ENCODE measurements at places on chromosomes 6 and 20.

GRCh38 chr20:1941226-1941625 is 46.0 kb downstream of the SIRPA start:
- peak; percentile 76 for DNase-seq

- DNase-seq = no peak
Observed at GRCh38 chr6:165961233-165961632, 206.4 kb downstream of the TBXT start.

DNA sequence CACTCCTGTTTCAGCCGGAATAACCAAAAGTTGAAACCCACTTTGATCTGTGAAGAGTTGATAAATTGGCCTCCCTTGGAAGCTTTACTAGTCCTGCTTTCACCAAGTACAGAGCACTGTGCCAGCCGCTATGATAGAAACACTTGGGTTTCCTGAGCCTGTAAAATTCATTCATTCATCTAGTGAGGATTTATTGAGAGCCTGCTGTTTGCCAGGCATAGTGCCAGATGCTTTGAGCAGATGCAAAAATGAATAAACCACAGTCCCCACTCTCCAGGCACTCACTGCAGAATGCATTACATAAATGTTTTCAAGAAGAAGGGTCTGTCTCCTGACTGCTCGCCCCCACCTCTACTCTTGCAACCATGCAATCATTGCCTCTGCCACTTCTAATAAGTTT is 25.3 kb upstream of the TMEM217 start:
- no peak for DNase-seq

DNA sequence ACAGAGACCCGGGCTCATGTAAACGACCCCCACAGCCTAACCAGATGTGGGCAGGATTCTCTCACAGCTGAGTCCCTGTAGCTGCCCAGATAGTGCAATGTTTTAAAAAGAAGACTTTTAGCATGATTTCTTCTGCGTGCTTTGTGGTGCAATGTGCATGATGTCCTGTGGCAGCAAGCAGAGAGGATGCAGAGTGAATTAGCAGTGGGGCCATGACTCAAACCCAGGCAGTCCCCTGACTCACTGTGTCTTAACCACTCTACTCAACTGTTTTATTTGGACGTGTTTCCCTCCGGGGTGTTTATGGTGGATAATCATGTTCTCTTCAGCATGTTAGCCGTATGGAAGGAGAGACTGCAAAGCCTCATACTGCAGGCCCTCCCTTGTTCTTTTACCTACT is 247.9 kb downstream of the SLC24A3 start:
- DNase-seq = peak; percentile 41

GRCh38 chr6:89829472-89830169 is at the start of gene CASP8AP2:
TSS of gene CASP8AP2 (plus strand) at chr6:89829880.
- peak; percentile 95 for DNase-seq

DNA sequence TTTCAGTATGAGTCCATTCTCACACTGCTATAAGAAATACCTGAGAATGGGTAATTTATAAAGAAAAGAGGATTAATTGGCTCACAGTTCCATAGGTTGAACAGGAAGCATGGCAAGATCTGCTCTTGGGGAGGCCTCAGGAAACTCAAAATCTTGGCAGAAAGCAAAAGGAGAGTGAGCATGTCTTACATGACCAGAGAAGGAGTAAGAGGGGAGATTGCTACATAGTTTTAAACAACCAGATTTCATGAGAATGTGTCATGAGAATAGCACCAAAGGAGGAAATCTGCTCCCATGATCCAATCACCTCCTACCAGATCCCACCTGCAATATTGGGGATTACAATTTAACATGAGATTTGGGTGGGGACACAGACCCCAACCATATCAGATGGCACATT is 672.4 kb downstream of the HTR1B start:
- no peak for DNase-seq

DNA sequence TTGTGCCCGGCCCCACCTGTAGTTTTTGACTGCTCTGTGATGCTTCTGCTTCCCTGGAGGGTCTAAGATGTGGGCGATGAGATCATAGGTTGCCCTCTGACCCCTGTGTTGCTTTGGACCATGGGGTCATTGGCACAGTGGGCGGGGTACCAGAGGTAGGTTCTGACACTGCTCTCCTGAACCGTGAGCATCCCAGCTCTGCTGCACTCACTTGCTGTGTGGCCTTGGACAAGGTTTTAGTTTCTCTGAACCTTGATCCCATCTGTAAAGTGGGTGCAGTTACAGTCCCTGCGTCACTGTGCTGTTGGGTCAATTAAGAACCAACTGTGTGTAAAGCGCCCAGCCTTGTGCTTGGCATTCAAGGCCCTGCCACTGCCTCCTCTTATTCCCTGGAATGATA is 30.9 kb downstream of the SRC start:
- no peak for DNase-seq

- DNase-seq = no peak
Observed at GRCh38 chr6:20998748-20999448, 464.6 kb downstream of the CDKAL1 start.

GRCh38 chr20:53808733-53809132 is 215.1 kb upstream of the ZNF217 start:
- DNase-seq = no peak

DNA sequence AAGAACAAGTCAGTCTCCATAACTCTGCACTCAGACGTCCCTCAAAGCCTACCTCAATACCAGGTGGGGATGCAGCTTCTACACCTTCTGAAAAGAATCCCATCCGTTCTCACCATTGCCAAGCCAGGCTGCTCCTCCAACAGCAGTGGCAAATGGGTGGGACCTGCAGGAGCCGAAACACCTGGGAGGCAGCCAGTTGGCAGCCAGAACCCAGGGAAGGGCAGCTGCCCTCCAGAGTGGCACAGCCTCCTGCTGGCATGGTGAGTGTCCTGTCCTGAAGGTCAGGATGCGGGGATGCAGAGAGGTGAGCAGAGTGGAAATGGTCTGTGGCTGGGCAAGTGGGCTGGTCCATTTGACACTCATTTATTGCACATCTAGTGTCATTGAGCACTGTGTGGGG is 210.6 kb upstream of the CDH4 start:
- DNase-seq = no peak

GRCh38 chr20:13554706-13555105 is 84.0 kb downstream of the TASP1 start:
- DNase-seq = no peak

Measured in AG08396 (cell line).